ENCODE measurements at places on chromosomes 4 and X. TPM values are rescaled to one million over a fixed set of nuclear protein-coding genes. Genes with fewer than 3 reads are reported as not detected.

RASL11B gene
- total RNA-seq, result 1.3 TPM

GAGE12J gene
- not detected for total RNA-seq

DNA sequence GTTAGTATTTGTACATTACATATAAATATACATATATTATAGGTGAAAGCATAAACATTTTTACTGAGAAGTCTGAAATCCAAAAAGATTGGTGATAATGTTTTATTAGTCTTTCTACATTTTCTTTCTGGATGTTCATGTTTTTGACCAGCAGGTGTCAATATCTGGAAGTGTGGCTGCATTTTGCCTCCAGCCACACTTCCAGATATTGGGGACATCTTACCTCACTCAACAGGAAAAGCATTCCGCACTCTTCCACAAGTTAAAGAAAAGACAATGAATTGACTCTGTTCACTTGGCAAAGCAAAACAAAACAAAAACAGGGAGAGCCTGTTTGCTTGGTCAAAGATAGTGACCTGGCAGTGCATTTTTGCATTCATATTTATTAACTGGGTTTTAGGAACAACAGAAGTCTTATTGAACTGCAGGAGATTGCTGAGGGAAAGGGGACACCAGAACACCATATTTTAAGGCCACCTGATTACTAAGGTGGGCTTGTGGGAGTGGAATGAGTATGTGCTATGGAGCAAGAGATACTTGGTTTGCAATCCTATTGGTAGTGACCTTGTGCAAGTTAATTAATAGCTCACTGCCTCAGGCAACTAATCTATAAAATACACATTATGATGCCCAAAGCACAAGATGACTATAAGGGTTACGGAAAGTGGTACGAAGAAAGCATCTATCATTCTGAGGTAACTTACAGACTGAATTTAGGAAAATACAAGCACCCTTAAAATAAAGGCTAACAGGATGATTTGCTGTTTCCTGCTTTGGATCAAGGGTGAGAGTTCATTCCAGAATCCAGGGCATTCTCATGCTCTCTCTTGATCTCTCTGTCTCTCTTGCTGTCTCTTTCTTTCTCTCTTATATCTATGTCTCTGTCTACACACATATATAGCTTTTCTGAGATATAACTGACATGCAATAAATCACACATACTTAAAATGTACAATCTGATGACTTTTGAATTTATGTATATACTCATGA, 389.9 kb upstream of the EMCN start:
- no peaks in the 10 kb centered on the region for H3K4me1 ChIP-seq
- no peak overlapping the region for H3K27ac ChIP-seq
- H3K27me3 ChIP-seq, result no peaks in the 10 kb centered on the region
- DNase-seq, result no peak
- H3K4me3 ChIP-seq, result no peak overlapping the region

DNA sequence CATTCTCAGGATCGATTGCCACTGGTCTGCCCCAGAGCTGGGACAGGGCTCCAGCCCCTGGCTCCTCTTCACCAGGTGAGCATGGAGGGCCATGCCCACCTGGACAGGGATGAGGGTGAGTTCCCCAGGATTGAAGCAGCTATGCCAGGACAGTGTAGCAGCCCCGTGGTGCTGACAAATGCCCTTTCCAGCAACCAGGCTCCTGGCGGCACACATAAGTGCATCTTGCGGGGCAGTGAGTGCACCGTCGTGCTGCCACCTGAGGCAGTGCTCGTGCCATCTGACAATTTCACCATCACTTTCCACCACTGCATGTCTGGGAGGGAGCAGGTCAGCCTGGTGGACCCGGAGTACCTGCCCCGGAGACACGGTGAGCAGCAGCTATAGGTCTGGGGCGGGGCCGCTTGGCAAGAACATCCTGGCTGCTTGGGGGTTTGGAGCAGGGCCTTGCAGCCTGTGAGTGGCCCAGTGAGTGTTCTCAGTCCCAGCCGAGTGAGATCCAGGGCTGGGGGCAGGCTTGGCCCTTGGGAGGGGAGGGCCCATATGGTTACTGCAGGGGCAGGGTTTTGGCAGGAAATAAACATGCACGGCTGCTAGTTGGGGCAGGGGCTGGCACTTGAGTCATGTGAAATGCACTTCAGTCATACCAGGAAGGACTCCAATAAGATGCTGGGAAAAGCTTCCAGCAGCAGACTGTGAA, 6.1 kb downstream of the IL9R start:
- H3K4me3 ChIP-seq, result no peak overlapping the region
- H3K27ac ChIP-seq, result no peak overlapping the region
- peaks cover under 1% of the 10 kb centered on the region for H3K4me1 ChIP-seq
- DNase-seq, result no peak

DNA sequence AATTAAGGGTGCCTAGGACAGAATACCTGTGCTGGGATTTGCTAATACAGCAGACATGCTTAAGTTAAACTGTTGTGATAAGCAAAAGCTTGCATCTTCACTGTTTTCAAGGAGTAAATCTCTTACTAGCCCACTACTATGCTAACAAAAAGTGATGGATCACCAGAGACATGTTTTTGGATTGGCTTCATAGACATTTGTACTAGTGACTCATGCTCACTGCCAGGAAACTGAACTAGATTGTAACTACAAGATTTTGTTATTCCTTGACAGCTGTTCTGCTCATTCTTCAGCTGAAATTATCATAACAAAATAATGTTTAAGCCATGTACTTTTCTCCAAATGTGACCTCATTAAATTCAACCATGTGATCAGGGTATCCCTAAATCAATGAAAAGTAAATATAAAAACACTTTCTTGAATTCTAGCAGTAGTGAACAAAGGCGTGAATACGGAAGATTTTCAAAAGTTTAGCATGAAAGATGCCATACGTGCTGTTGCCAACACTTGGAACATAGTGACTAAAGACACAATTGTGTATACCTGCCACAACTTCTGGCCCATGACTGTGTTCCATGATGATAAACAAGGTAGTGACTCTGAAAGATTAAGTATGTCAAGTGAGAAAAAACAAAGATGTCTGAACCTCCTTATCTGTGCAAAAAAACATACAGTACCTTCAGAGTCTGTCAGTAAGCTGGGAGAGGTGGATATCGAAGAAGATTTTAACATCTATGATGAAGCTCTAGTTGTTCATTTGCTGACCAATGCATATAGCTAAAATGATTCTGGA, 154.0 kb downstream of the BTC start:
- H3K27me3 ChIP-seq, result no peaks in the 10 kb centered on the region
- H3K4me3 ChIP-seq, result no peak overlapping the region
- DNase-seq, result no peak
- H3K36me3 ChIP-seq, result no peaks in the 10 kb centered on the region
- H3K27ac ChIP-seq, result no peak overlapping the region
- H3K4me1 ChIP-seq, result no peaks in the 10 kb centered on the region

GRCh38 chrX:78331708-78332107, 4.3 kb upstream of the CYSLTR1 start:
- no peaks in the 10 kb centered on the region for H3K36me3 ChIP-seq
- H3K27me3 ChIP-seq, result no peaks in the 10 kb centered on the region
- peak overlapping the region; percentile 35 for H3K27ac ChIP-seq
- H3K4me1 ChIP-seq, result peaks cover 66% of the 10 kb centered on the region
- H3K4me3 ChIP-seq, result no peak overlapping the region

- H3K36me3 ChIP-seq, result no peaks in the 10 kb centered on the region
- H3K27ac ChIP-seq, result no peak overlapping the region
- H3K4me1 ChIP-seq, result peaks cover 24% of the 10 kb centered on the region
- no peaks in the 10 kb centered on the region for H3K27me3 ChIP-seq
- H3K4me3 ChIP-seq, result no peak overlapping the region
These were observed 53.1 kb downstream of the ATXN3L start for GRCh38 chrX:13266641-13267345.

- no peak overlapping the region for H3K27ac ChIP-seq
- H3K36me3 ChIP-seq, result no peaks in the 10 kb centered on the region
- no peak overlapping the region for H3K4me3 ChIP-seq
- DNase-seq, result no peak
- H3K27me3 ChIP-seq, result no peaks in the 10 kb centered on the region
These were observed 1138.8 kb downstream of the ARAP2 start for GRCh38 chr4:35105486-35105885.

GRCh38 chrX:43423876-43424275, 232.2 kb upstream of the MAOA start:
- DNase-seq, result no peak
- H3K4me3 ChIP-seq, result no peak overlapping the region
- H3K27me3 ChIP-seq, result no peaks in the 10 kb centered on the region

DNA sequence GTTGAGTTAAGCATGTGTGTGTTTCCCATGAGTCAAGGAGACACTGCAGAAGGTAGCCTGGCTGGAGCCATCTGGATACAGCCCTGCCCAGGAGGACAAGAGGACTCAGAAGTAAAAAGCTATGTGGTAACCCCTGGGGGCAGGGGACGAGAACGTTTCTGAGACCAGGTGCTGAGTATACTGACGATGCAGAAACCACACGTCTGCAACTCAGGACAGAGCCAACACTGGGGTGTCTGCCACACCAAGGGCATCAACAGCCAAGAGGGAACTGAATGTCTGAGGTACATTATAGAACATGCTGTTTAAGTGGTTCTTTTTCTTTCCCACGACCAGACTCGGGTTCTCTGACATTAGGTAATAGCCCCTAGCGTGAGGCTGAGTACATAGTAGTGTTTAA, 94.1 kb upstream of the GPR34 start:
- no peak overlapping the region for H3K27ac ChIP-seq
- no peak overlapping the region for H3K4me3 ChIP-seq
- no peaks in the 10 kb centered on the region for H3K36me3 ChIP-seq
- H3K4me1 ChIP-seq, result peaks cover 28% of the 10 kb centered on the region
- no peaks in the 10 kb centered on the region for H3K27me3 ChIP-seq

GRCh38 chr4:145545031-145545430, 63.4 kb downstream of the SMAD1 start:
- H3K4me3 ChIP-seq, result no peak overlapping the region
- DNase-seq, result no peak
- no peak overlapping the region for H3K27ac ChIP-seq
- H3K4me1 ChIP-seq, result no peaks in the 10 kb centered on the region
- H3K27me3 ChIP-seq, result no peaks in the 10 kb centered on the region

DNA sequence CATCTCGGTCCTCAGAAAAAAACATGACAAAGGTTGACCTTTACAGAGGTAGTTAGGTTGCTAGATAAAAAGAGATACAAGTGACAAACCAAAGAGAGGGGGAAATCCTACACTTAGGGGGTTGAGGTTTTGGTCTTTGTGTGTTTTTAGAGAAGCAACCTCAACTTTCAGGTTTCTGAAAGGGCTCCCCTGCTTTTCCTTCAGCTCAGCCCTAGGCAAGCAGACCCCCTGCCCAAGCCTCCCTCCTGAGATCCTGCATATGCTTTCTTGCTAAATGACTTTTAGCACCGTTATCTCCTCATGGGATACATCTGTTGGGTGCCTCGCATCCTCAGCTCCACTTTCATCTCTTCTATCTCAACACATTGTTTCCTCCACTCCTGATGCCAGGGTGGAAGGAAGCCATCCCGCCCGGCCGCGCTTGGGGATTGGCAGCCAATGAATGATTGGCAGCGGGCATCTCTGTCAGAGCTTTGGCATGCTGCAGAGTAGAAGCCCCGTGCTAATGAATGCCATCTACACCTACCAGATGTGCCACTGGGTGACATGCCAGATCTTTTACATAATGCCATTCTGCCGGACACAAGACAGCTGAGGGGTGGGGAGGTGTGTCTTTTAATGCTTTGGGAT, 15.0 kb upstream of the PRDM8 start:
- H3K4me1 ChIP-seq, result peaks cover 42% of the 10 kb centered on the region
- no peaks in the 10 kb centered on the region for H3K36me3 ChIP-seq
- DNase-seq, result peak; percentile 67
- H3K27me3 ChIP-seq, result peaks cover 14% of the 10 kb centered on the region
- H3K27ac ChIP-seq, result peak overlapping the region; percentile 82

DNA sequence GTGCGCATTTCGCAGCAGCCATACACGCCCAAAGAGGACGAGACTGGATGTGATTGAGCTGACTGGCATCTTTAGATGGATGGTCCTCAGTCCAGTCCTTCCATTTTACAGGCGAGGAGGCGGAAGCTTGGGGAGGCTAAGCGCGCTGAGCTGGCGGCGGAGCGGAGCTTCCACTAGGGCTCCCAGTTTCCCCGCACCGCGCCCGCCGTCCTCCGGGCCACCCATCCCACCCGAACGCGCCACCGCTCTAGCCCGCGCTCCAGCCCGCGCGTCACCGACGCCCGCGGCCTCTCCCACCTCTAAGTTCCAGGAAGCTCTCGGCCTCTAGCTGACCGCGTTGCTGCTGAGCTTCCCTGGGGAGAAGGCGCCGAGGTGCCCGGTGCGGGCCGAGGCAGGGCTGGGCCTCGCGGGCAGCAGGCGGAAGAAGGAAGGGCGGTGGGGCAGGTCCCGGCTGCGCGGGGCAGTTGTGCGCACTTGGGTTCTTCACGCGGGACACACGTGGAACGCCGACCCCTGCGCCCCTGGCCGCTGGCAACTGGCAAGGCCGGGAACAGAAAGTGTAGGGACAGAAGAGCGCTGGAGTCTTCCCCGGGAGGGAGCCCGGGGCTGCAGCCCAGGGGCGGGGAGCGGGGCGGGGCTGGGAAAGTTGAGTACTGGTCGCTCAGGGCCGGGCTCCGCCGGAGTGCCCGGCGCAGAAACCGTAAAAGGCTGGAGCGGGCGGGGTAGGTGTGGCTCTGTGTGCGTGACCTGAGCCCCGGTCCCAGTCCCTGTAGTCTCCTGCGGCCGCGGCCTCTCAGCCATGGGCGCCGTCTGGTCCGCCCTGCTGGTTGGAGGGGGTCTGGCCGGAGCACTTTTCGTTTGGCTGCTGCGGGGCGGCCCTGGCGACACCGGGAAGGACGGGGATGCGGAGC, at the start of gene STBD1:
TSS of gene STBD1 (plus strand) at position 763 of the 911 bp plus-strand sequence. CDS start at position 800, 37 bp downstream.
- peaks cover 20% of the 10 kb centered on the region for H3K4me1 ChIP-seq
- H3K27ac ChIP-seq, result no peak within 1 kb of the TSS
- peaks cover 38% of the 10 kb centered on the region for H3K27me3 ChIP-seq

SOD3 gene
- not detected for total RNA-seq

DNA sequence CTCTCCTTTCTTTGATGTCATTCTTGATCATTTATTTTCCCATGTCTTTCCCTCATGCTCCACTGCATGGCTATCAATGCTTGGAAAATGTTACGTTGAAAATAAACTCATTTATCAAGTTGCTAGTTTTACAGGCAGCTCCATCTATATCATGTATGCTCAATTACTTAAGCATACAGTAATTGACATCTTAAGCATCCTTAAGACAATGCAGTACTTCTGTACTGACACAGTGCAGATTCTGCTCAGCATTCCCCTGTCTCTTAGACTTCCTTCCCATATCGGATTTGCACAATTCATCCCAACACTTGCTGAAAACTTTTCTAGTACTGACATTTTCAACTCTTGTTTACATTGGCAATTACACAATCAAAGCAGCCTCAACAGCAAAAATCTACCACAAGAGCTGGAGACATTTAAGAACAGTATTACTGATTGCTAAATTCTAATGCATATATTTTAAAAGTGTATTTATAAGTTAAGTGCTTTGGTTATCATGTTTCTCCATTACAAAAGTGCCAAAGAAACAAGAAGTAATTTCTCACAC, 165.6 kb downstream of the ATP10D start:
- no peak overlapping the region for H3K27ac ChIP-seq
- DNase-seq, result no peak
- H3K4me1 ChIP-seq, result no peaks in the 10 kb centered on the region
- peaks cover 4% of the 10 kb centered on the region for H3K27me3 ChIP-seq

- no peaks in the 10 kb centered on the region for H3K4me1 ChIP-seq
- H3K27me3 ChIP-seq, result no peaks in the 10 kb centered on the region
- no peaks in the 10 kb centered on the region for H3K36me3 ChIP-seq
- H3K4me3 ChIP-seq, result no peak overlapping the region
These were observed 691.5 kb downstream of the CENPC start for GRCh38 chr4:66853845-66854244.

GLRA3 gene
- total RNA-seq, result 0.22 TPM

HTN3 gene
- not detected for total RNA-seq

- no peaks in the 10 kb centered on the region for H3K36me3 ChIP-seq
- H3K27me3 ChIP-seq, result no peaks in the 10 kb centered on the region
- H3K4me3 ChIP-seq, result no peak overlapping the region
- no peak for DNase-seq
- H3K4me1 ChIP-seq, result no peaks in the 10 kb centered on the region
These were observed 370.7 kb downstream of the GPAT3 start for GRCh38 chr4:83906561-83906960.

Measured in B cell (primary cell).